ENCODE measurements at places on chromosomes 7 and 10.

DNA sequence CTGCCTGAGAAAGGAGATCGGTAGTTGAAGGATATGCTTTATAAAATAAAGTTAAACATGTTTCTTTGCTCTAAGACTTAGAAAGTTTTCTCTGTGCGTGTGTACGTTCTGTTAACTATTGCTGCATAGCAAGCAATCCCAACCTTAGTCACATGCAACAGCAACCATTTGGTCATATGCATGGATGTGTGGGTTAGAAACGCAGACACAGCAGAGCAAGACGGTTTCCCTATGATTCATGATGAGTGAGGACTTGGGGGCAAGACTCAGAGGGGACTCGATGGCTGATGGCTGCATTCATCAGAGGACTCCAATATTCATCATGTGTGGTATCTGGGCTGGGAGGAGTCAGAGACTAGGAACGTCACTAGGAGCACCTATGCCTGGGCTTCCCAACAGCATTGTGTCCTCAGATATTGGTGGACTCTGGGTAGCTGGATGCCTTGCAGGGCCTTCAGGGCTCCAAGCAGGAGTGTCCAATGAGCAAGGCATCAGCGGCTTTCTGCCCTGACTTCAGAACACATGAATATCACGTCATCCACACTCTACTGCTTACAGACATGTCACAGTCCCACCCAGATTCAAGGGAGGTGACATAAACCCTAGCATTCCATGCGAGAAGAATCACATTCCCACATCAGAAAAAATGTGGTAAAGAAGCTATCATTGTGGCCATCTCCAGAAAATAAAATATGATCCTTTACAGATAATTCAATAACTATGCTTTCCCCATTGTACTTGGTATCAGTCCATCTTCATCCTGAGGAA is 731.2 kb downstream of the TNS3 start:
- DNase-seq: no peak

DNA sequence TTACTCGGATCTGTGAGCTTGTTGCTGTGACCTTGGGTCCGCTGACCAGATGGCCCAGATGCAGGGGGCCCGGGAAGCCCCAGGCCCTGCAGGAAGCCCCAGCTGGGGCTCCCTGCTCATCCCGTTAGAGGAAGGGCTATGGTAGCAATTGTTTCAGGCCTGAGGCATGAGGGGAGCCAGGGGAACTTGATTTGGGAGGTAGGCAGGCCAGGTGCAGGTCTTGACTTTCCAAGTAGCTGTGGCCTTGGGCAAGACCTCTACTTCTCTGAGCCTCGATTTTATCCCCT is 55.0 kb upstream of the CXCL12 start:
- no peak for DNase-seq

GRCh38 chr7:726854-727103 is 280 bp downstream of the DNAAF5 start:
- DNase-seq: no peak

- no peak for DNase-seq
Measured at GRCh38 chr10:30371954-30372353, 22.9 kb upstream of the MTPAP start.

DNA sequence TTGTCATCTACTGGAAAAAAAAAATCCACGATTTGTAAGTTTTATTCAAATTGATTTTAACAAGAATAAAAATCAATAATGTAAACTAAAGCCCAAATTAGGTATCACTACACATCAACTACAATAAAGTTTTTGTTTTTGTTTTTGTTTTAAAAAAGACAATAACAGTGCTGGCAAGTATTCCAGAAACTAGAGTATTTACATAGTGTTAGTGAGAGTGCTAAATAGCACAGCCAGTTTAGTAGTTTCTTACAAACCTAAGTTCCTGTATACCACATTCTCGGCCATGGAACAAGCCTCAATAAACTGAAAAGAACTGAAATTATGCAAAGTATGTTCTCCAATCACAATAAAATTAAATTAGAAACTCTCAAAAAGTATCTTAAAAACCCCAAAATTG is 8.1 kb downstream of the ARHGAP12 start:
- no peak for DNase-seq

DNA sequence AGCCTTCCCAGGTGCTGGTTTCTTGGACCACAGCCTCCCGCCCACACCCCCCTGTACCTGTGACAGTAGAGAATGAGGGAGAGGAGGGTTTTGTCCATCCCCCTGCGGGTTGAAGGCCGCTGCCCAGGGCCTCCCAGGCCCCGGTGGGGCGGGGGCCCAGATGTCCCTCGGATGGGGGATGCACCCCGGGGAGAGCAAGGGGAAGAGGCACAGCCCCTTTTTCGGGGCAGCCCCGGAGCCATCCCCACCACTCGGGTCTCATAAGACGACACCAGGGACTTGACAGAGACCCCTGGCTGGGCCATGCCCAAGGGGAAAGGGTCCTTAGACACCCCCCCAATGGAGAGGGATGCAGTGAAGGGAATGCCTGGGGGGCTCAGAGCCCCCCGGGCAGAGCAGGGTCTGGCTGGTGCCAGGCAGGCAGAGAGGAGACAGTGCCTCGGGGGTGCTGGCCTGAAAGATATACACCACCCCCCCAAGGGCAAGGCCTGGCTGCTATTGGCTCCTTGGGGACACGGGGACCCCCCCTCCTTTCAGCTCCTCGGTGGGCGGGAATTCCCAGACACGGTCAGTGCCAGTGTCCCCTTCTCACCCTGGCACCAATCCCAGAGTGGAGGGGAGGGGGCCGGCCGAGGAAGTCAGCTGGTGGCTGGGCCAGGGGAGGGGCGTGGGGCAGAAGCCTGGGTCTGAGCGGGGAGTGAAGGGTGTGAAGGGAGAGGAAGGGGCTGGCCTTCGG is 3.7 kb upstream of the SPACDR start:
- no peak for DNase-seq

GRCh38 chr10:99906470-99906869 is 103.3 kb downstream of the DNMBP start:
- no peak for DNase-seq

GRCh38 chr7:47087866-47088265 is 494.0 kb downstream of the TNS3 start:
- DNase-seq: no peak

DNA sequence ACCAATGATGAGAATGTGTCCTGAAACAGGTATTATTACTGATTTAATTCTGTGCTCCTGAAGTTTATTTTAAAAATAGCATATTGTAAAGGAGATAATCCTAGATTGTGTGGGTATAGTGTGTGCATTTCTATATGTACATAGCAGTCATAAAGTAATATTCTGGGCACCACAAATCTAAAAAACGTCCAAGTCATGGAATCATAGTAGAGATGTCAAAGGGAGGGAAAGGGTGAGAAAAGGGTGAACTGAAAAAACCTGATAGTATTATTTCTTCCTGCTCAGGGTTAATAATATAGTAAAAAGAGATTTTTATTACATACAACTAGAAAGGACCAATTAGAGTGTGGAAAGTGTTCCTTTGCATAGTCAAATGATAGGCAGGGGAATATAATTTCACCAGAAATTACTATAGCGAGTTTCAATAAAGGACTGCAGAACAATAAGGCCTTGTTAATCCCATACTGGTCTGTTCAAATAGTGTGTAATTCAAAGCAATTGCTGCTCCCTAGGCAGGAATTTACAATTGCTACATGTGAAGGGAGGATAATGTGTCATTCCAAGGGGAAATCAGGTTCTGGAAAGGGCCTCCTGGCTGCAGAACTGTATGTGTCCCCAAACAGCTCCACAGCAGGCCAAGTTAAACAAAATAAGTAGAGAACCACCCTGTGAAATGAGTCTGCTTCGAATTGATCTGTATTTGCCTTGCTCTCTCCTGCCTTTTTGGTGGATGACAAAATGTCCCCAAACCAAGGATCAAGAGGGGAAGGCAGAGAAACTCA is 42.5 kb upstream of the KMT2E start:
- no peak for DNase-seq

DNA sequence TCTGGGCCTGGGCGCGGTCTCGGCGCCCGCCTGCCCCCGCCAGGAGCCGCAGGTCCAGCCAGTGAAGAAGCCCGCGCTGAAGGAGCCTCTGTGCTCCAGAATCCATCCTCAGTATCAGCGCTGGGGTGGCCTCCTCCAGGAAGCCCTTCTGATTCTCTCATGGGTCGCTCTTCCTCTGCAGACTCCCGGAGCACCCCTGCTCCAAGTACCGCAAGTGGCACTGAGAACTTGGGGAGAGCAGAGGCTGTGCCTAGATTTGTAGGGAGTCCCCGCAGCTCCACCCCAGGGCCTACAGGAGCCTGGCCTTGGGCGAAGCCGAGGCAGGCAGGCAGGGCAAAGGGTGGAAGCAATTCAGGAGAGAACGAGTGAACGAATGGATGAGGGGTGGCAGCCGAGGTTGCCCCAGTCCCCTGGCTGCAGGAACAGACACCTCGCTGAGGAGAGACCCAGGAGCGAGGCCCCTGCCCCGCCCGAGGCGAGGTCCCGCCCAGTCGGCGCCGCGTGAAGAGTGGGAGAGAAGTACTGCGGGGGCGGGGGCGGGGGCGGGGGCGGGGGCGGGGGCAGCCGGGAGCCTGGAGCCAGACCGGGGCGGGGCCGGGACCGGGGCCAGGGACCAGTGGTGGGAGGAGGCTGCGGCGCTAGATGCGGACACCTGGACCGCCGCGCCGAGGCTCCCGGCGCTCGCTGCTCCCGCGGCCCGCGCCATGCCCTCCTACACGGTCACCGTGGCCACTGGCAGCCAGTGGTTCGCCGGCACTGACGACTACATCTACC is at the start of gene ALOX5:
Gene ALOX5, plus strand, starts transcription at position 641 of the 774 bp plus-strand sequence. Its CDS starts 64 bp downstream, at position 705.
- DNase-seq: no peak

DNA sequence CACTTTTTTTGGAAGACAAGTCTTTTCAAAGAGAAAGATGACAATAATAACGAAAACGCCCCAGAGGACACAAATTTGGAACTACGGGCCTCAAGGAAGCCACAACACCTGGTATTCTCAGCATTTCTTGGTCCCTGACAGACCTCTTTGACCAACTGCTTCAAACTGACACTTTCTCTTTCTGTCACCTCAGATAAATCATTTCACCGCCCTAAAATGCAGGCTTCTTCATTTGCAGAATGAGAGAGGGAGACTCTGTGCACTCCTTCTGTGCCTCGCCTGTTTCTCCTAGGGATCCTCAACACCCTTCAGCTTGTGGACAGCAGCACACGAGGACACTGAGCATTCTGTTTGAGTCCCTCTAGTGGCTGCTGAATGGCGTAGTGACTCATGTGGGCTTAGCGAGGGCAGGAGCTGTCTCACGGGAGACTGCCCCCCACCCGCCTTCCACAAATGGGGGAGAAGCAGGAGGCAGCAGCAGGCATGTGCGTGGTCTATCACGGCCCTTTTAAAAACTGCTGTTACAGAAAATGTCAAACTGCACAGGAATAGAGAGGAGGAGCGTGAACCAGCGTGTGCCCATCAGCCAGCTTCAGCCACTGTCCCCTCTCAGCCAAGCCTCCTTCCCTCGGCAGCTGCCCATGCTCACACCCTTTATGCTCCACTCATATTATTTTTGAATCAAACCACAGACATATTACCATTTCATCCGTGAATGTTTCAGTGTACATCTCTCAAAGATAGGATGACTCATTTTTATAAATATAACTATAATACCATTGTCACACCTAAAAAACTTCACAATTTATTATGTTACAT is 41.4 kb downstream of the GSDME start:
- no peak for DNase-seq

DNA sequence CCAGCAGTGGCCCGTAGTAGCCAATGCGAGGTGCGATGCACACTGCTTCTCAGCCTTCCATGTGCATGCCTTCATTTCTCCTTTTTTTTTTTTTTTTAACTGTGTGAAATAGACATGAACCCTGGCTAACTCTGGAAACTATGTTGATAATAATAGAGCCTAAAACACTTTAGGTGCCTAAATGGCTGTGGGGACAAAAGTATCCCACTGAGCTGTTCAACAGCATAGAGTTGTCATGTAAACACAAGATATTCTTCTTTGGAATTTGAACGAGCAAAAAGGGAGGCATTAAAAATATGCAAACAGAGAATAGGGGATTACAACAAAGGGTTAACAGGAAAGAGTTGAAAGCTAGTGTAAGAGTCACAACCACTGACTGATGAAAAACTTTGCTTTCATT is 162.1 kb upstream of the NOBOX start:
- no peak for DNase-seq

GRCh38 chr10:119896937-119897770 is 4.6 kb downstream of the SEC23IP start:
- no peak for DNase-seq

GRCh38 chr10:27815846-27816245 is 70.2 kb upstream of the MKX start:
- peak; percentile 28 for DNase-seq

- no peak for DNase-seq
Measured at GRCh38 chr7:33589911-33590310, 315.4 kb upstream of the BMPER start.

GRCh38 chr10:120314442-120314841 is 142.6 kb upstream of the PLPP4 start:
- no peak for DNase-seq

DNA sequence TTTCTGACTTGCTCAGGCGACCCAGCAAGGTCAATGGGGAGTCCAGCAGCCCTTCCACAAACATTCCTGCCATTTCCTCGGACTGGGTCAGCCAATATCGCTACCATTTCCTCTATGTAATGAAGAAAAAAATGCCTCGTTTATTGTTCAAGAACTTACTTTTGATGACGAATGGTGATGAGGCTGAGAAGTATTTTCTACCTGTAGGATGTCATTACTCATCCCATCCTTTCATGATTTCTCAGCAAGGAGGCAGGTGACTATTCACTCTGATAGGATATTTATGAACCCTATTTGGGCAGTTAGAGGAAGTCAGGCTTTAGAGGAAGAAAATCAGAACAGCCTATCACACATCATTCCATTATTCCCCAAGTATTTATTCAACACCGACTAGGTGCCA is 178.6 kb downstream of the FANK1 start:
- DNase-seq: no peak

DNA sequence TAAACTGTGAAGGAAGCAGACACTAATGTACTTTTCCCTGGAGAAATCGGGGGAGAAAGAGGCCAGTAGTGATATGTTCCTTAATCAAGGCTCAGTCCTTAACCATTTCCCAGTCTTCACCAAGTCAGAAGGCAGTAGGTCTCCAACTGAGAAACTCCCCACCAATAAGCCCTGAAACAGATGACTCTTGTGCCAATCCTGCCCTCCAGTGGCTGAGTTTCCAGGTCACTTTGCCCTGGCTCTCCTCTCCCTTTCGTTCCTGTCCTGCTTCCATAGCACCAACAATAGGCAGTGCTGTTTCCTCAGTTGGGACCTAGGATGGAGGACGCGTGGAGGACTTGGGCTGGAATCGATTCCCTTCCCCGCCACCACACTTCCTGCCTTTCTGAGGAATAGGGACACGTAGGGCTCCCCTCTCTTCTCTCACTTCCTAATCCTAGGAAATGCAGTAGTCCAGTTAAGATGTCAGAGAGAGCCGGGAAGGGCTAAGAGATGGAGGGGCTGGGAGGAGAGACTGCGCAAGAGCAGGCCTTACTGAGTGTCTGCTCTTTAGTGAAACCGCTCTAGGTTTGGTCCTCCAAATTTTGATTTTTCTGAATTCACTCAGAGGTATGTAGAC is 23.4 kb downstream of the ATOH7 start:
- peak; percentile 63 for DNase-seq

Data from suppressor macrophage treated with lipopolysaccharide for 1 hour (primary cell).